ENCODE measurements at places on chromosomes 13 and 19.

DNA sequence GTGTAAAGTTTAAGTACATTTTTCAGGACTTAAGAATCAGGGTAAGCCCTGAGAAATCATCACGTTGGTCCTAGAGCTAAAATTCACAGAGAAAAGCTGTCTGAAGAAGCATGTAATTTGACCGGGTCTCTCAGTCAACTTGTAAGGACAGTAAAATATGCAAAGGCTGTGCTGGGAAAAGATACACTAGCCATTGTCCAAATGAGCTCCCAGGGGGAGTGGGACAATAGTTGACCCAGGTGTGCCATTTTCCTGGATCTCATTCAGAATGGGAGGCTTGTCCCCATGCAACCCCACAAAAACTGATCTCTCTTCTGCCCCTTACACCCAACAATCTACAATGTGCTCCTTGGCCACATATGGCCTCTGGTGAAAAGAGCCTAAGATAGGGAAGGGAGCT lies 437.9 kb downstream of the KLF12 start:
- DNase-seq, result no peak

DNA sequence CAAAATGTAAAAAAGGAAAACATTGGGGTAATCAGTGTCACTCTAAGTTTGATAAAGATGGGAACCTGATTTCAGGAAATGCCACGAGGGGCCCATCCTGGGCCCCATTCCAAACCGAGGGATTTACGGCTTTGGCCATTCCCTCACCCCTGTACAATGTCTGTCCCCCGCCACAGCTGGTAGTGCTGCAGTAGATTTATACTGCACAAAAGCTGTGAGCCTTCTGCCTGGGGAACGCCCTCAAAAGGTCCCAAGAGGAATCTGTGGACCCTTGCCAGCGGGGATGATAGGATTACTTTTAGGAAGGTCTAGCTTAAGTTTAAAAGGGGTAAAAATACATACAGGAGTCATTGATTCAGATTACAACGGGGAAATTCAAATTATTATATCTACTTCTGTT lies 173.4 kb upstream of the SGCG start:
- DNase-seq, result no peak

GRCh38 chr13:48910686-48911085 lies 65.0 kb upstream of the FNDC3A start:
- no peak for DNase-seq

GRCh38 chr19:18596752-18597157 lies 8.2 kb downstream of the REX1BD start:
- DNase-seq, result peak; percentile 71

DNA sequence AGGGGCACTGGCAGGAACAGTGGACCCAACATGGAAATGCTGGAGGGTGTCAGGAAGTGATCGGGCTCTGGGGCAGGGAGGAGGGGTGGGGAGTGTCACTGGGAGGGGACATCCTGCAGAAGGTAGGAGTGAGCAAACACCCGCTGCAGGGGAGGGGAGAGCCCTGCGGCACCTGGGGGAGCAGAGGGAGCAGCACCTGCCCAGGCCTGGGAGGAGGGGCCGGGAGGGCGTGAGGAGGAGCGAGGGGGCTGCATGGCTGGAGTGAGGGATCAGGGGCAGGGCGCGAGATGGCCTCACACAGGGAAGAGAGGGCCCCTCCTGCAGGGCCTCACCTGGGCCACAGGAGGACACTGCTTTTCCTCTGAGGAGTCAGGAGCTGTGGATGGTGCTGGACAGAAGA lies 4.1 kb downstream of the KLK2 start:
- DNase-seq, result no peak

Measured in NCI-H2029 treated with DMSO at 0.1 percent for 48 hours (cell line).